Skin of body (tissue), 3 donors: ENCODE measurements at places on chromosomes 13 and 19.

- no peak for DNase-seq
Observed at GRCh38 chr19:5676772-5677105, 3.6 kb downstream of the MICOS13 start.

- DNase-seq, result peak; percentile 50
Observed at GRCh38 chr13:77832339-77833100, 86.1 kb downstream of the EDNRB start.

- peak; percentile 15 for DNase-seq
Observed at GRCh38 chr19:42184401-42184861, 33.0 kb downstream of the DEDD2 start.

GRCh38 chr13:75872980-75873379 is 236.8 kb downstream of the LMO7 start:
- no peak for DNase-seq

- DNase-seq, result no peak
Observed at GRCh38 chr19:5850743-5851293, 431 bp downstream of the FUT3 start.

- no peak for DNase-seq
Observed at GRCh38 chr13:100473087-100473486, 115.5 kb downstream of the GGACT start.

GRCh38 chr19:38392707-38393308 is 4.3 kb downstream of the SPRED3 start:
- no peak for DNase-seq

DNA sequence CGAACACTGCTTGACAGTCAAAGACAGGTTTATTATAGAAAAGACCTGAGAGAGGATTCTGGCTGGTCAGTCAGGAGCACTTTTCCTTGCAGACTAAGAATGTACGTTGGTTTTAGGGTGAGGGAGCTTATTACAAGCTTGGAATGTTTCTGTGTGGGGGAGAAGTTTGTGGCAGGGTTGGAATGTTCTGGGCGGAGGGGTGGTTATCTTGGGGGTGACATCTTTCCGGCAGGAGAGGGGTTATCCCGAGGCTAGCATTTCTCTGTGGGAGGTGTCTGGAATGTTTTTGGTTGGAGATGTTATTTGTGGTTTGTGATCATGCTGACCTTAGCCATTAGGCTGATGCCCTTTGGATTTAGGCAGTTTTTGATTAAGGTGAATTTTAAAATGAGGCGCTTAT is 61.8 kb downstream of the ZNF136 start:
- DNase-seq, result no peak

DNA sequence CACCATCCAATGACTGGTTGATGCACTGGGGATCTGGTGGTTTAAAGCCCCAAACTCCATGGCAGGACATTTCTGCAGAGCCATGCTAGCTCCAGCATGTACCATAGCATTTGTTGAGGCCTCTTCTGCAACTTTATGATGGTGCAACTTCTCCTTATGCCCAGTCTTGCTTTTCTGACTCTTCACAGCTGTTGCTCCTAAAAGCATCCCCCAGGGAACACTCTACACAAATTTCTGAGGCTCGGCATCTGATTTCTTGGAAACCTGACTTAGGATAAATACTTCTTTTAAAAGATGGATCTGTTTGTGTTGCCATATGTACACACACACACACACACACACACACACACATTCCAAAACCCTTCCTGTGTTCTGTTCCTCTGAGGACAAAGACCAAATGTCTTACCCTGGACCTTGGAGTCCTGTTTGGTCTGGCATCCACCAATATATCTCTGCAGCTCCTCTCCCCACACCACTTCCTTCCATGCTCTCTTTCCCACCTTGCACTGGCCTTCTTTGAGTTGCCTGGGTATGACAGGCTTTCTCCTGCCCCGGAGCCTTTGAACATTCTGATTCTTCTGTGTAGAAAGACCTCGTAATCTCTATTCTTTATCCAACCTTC is 388.5 kb upstream of the ZNF507 start:
- no peak for DNase-seq

- DNase-seq, result peak; percentile 97
Observed at GRCh38 chr13:72727417-72728289, at the start of the genes BORA and MZT1. TSS of gene BORA (plus strand) at chr13:72727923. CDS start at chr13:72728941, 1,018 bp downstream. TSS of gene MZT1 (minus strand) at chr13:72727629. CDS start at chr13:72727602, 27 bp downstream.

GRCh38 chr13:112743451-112744167 is 53.8 kb downstream of the ATP11A start:
- DNase-seq, result no peak

- no peak for DNase-seq
Observed at GRCh38 chr19:17686592-17687024, 1.5 kb downstream of the UNC13A start.
